AG20443 (cell line): ENCODE measurements at places on chromosomes 11 and 22.

GRCh38 chr11:121070951-121071845, 29.8 kb upstream of the TECTA start:
- no peak for DNase-seq

- DNase-seq = no peak
Measured at GRCh38 chr11:35006389-35007128, 90.1 kb downstream of the PDHX start.

GRCh38 chr11:20027556-20028013, 132.7 kb downstream of the DBX1 start:
- DNase-seq = no peak

DNA sequence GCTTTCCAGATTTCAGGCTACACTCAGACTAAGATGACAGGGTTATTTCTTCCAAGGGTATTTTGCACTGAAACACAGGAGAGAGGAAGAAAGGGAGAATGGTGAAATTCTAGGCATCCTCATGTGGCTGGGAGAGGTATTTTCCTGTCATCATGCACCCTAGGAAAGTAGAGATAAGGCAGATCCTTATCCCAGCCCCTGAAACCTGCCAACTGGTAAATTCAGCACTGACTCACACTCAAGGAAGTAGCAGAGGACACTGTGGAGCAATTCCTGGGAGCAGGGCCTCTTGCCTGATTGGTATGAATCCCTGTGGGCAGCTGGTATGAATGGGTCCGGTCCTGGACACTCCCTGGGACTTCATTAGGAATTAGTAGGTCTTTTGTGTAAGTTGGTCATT, 37.6 kb upstream of the SLC5A1 start:
- peak; percentile 22 for DNase-seq

GRCh38 chr22:48070760-48071159, 1308.3 kb downstream of the TBC1D22A start:
- no peak for DNase-seq

DNA sequence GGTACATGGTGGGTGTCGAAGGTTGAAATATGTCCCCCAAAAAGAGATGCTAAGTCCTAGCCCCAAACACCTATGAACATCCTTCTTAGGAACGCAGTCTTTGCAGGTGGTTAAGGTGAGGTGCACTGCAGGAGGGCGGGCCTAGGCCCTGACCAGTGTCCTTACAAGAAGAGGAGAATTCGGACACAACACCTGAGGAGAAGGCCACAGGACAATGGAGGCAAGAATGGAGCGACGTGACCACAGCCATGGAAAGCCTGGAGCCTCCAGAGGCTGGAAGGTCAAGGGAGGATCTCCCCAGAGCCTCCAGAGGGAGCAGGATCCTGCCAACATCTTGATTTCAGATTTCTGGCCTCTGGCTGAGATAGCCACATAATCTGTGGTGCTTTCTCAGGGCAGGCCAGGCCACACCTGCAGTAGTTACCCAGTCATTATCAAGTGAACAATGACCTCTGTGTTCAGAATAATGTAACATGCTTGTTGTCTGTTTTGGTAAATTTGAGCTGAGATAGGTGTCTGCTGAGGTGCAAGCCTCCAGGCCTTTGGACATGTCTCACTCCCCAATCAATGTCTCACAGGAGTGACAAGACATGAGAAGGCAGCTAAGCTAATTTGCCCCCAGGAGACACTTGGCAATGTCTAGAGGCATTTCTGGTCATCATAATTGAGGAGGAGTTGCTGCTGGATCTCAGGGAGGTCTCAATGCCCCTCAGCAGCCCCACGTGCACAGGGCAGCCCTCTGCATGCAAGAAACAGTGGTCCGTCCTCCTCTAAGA, 498.9 kb downstream of the BRD1 start:
- no peak for DNase-seq

DNA sequence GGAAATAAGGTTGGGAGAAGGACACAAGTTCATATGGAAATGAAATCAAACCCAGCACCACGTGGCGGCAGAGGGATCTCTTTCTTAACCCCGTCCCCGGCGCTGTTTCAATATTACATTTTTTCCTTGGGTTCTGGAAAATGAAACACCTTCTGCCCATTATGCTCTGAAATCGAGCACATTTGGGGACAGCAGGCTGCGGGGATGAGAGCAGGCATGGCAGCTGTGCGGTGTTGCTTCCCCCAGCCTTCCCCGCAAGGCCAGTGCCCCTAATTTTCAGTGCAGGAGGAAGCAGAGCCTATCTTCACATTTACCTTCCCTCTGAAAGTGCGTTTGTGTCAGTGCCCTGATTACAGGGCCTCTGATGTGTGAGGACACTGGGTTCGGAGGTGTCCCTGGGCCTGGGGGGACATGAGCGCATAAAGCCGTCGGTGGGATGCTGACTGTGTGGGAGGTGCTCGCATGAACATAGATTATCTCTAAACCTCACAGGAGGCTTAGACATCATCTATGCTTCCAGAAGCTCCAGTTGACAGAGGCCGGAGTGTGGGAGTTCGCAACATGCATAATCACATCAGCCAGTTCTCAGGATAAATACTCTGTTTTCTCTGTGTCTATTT, 921.3 kb downstream of the BRD1 start:
- DNase-seq = no peak

DNA sequence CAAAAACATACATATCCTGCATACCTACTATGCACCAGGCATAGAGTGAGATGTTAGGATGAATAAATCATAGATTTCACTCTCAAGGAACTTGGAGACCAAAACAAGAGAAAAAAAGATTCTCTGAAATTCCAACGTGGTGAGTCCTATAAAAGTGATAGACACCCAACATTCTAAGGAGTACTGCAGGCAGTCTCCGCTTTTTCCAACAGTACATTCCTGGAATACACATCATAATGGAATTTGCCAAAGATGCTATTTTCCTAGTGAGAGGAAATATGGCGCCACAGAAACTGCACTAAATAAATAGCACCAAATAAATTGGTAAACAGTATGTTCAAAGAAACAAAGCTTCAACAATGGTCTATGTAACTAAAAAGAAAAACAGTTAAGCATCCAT, 6.0 kb downstream of the TMEM123 start:
- peak; percentile 63 for DNase-seq

DNA sequence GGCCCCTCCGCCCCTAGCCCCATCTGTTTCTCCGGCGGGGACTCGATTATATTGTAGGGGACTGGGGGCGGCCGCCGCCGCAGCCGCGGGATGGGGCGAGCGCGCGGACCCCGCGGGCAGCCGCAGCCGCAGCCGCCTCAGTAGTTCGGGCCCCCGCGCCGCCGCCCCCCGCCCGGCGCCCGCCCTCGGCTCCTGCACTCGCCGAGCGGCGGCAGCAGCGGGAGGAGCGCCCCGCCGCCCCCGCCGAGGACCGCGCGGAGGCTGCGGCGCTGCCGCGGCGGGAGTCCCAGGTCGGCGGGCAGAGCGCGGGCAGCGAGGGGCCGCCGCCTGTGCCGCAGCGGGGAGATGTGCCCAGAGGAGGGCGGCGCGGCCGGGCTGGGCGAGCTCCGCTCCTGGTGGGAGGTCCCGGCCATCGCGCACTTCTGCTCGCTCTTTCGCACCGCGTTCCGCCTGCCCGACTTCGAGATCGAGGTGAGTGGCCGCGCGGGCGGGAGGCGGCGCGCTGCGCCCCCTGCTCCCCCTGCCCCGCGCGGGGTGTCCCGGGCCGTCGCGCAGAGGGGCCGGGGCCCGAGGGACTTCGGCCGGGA, at the start of gene CECR2:
Gene CECR2 (plus strand): TSS at position 22 of the 587 bp plus-strand sequence. CDS start 324 bp downstream, at position 346.
- DNase-seq = peak; percentile 31

DNA sequence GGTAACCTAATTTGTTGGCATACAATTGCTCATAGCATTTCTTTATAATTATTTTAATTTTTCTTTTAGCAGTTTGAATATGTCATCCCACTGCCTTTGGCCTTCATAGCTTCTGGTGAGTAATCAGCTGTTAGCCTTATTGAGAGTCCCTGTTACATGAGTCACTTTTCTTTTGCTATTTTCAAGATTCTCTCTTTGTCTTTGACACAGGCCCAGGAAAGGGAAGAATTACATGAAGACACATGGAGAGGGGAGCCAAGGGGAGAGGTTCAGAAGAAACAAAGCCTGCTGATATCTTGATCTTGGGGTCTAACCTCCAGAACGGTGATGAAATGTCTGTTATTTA, 418.2 kb downstream of the METTL15 start:
- no peak for DNase-seq

GRCh38 chr22:39832627-39833074, 60.9 kb downstream of the ENTHD1 start:
- DNase-seq = no peak

GRCh38 chr11:104546501-104546900, 351.8 kb downstream of the CASP12 start:
- DNase-seq = no peak

DNA sequence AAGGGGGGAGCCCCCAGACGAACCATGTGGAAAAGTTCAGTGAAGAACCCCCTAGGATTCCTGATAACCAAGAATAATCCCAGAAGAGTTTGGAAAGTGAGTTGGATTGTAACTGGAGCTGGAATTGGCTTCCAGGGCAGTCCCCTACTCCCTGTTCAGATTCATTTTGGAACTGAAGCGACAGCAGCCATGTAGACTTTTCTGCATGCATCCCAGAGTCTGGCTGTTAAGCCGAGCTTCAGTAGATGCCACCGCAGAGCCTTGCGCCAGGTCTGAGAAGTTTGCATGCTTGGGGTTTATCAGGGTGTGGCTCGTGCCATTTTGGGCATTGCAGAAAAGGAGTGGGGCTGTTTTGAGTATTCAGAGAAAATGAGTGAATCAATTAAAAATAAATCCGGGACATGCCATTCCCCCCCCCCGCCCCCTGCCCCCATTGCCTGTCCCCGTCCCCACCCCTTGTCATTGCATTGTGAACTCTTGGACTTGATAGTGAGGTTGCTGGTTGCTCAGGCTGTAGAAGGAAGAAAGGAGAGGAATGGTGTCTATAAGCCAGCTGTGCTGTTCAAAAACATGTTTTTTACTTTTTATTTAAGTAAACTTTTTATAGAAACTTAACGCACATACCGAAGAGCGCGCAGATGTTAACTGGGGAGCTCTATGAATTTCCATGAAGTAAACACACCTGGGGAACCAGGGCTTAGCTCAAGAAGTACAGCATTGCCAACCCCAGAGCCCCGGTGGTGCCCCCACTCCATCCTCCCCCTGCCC, 71.2 kb downstream of the LDLRAD3 start:
- no peak for DNase-seq

- DNase-seq = no peak
Measured at GRCh38 chr22:17770180-17771077, 3.8 kb downstream of the BID start.

- DNase-seq = no peak
Measured at GRCh38 chr11:128664317-128664716, 29.6 kb upstream of the FLI1 start.
